ENCODE measurements at places on chromosomes 4 and X.

DNA sequence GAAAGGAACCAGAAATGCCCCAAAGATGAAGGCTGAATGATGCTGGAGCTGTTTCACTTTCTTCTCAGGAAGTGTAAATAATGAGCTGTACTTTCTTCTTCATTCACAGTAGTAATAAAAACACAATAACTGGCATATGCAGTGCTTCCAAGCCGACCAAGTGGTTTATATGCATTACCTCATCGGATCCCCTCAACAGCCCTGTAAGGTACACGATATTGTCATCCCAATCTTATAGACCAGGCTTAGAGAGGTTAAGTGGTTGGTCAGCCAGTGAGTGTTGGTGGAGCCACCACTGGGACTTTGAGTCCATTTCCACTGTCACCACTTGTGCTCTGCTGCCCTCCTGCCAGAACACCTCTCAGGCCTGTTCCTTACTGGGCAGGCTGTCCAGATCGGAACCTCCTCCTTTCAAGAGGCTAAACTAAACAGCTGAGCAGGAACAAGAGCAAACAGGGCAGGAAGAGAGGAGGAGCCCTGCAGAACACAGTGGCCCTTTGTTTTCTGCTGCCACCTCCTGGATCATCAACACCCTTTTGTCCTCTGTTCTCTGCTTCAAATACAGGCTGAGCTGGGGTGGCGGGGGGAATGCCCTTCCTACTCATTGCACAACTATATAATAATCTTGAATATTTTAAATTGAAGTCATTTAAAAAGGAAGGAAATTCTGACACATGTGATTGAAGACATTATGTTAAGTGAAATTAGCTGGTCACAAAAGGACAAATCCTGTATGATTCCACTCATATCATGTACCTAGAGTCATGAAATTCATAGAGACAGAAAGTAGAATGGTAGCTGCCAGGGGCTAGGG, 112.5 kb upstream of the ATP6AP2 start:
- DNase-seq = peak; percentile 31

DNA sequence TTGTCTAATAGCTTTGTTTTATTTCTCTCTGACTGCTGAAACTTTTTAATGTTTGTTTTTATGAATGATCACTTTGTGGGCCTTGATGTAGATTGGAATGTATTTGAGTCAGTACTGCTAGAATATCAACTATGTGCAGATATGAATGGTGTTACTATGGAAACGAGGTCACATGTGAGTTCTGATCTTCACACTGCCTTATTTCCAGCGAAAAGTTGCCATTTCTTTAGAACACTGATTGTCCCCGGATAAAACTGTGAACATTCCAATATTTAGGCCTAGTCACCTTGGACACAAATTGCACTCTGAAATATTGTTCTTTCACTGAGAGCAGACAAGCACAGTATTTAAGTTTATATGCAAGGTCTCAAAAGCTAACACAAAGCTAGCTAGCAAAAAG, 27.2 kb upstream of the MAGED1 start:
- no peak for DNase-seq

- no peak for DNase-seq
Measured at GRCh38 chrX:18003876-18004275, 142.8 kb upstream of the RAI2 start.

GRCh38 chr4:127506283-127506682, 126.5 kb upstream of the INTU start:
- no peak for DNase-seq

GRCh38 chr4:4383085-4383484, 3.8 kb upstream of the NSG1 start:
- DNase-seq = no peak

DNA sequence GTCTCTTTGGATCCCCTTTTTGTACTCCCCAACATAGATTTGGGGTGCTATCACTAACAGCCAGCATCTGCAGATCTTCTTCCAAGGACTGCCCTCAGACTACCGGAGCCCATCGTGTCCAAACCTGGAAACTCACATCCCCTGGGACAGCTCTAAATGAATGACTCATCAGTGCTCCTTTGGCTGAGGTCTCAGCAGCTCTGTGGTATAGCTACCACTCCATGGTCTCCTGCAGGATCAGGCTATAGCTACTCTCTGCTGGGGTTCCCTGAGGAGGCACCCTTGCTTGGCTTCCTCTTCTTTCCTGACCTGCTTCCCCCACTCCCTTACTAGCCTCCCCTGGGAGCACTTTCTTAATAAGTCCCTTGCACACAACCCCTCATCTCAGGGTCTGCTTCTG, 97.5 kb upstream of the PRPS2 start:
- no peak for DNase-seq

DNA sequence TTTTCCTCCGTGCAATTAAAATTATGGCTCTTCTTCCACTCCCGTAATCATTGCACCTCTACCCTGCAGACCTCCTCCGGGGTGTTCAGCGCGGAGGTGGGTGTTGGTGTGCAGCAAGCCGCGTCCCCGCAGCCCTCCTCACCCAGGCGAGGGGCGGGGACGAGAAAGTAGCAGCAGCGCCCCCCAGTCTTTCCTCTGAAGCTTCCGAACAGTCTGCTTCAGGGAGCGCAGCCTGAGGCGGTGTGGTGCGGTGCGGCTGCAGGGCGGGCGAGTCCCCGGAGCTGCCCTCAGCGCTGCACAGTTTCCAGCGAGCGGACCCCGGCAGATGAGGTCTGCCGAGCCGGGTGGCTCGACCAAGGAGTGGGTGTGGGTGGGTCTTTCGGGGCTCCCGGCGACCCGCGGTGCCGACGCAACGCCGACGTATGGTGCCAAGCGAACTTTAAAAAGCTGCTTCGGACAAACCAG, at the start of gene FRAS1:
Gene FRAS1 (plus strand): TSS at position 189 of the 465 bp plus-strand sequence. CDS start 687 bp downstream, outside the sequence.
- no peak for DNase-seq

DNA sequence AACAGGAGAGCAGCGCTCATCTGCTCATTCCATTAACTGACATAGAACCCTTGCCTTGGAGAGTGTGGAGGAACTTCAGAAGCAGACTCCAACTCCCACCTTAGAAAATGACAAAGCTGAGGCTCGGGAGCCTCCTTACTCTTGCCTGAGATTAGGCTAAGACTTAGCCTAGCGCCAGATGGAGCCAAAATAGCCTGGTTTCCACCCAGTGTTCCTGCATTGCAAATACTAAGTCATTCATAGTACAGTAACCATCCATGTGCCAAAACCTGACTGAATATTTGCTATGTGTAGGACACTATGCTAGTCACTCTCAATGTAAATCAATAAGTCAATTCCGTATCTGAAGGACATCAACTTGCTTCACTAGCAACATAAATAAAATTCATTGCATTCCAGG, 387.4 kb upstream of the CPEB2 start:
- no peak for DNase-seq

- no peak for DNase-seq
Measured at GRCh38 chrX:35842674-35843073, 44.5 kb downstream of the MAGEB16 start.

DNA sequence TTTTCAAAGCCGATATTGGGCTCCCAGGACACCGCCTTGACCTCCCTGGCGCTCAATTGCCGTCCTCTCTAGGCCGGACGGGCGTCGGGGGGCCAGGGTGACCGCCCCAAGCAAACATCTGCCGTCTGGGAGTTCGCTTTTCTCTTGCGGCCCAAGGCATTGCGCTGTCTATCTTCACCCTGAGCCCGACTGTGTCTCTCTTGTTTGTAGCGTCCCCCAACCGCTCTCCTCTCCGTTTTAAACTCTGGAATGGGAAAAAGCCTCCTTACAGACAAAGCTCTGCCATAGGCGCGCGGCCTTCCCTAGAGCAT, 551 bp upstream of the ARX start:
- DNase-seq = no peak

GRCh38 chrX:21745756-21746155, 12.2 kb downstream of the SMPX start:
- peak; percentile 28 for DNase-seq

GRCh38 chr4:169931964-169932363, 94.2 kb downstream of the MFAP3L start:
- DNase-seq = no peak

DNA sequence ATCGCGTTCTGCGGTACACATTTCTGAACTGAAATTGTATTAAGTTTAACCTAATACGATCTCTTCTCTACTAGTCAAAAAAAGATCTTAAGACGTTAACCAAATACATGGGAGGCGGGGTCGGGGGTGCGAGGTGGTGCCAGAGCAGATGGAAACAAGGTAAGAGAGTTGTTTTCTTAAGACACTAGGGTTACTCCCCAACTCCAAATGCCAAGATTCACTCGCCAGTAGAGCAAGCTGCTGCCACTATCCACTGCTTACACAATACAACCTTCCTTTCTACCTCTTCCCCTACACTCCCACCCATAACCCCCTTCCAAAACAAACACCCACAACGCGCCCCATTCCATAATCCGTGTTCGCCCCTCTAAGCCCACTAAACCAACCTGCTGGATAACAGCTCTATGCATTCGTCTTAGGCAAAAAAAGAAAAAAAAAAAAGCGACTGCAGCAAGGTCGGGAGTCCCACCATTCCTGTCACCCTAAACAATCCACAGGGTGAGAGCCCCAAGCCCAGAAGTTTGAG, 1.3 kb downstream of the LCORL start:
- peak; percentile 10 for DNase-seq

GRCh38 chr4:174256277-174256713, 27.2 kb downstream of the FBXO8 start:
- DNase-seq = no peak

GRCh38 chr4:41364876-41365275, 108.1 kb downstream of the UCHL1 start:
- no peak for DNase-seq

DNA sequence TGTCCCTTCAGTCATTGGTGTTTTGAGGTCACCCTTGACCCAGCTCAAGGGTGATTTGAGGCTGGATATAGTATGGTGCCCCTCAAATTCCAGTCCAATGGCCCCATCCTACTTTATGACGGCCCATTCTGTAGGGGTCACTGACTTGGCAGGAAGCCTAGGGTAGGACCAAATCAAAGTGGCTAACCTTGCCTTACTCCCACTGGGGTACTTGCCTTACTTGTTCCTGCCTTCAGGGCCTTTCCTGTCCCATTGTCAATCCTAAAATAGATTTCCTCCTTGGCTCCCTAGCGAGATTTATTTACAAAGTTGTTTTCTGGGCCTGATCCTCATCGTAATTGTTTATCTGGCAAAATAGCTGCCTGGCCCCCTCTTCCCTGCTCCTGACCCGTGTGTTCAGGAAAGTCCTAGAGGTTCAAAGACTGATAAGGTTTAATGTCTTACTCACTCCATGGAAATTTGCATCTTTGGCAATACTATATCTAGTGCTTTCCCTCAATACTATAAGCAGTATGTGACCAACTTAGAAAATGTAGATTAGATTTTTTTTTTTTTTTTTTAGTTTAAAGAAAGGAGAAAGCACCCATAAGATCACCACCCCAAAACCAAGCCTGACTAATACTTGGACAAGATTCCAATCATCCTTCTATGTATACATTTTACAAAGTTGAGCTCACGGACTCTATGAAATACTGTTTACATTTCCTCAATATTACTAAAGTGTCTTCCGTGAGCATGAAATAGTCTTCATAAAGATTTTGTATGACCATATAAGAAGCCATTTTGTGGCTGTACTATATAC, 44.8 kb downstream of the MSN start:
- no peak for DNase-seq

GRCh38 chr4:8585186-8585585, 5.0 kb downstream of the GPR78 start:
- no peak for DNase-seq

DNA sequence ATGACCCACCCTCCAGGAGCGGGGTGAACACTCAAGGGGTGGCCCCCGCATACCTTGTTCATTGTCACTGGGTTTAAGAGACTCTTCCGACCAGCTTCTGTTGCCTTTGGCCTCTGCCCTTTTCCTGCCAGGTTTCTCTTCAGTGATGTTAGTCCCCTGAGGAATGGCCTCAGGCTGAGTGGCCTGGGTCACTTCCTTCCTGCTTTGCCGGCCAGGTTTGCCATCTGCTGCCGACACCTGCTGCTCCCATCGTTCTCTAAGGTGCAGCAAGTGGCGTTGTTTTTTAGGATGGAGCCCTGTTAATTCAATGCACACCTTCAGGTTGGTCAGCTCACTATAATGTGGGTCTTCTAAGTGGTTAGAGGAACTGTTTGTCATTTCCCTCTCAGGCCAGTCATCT, 34.2 kb downstream of the BCOR start:
- DNase-seq = no peak

GRCh38 chr4:169160825-169161224, 109.9 kb downstream of the SH3RF1 start:
- no peak for DNase-seq

- DNase-seq = peak; percentile 45
Measured at GRCh38 chrX:10077425-10078188, 79.2 kb upstream of the CLCN4 start.

DNA sequence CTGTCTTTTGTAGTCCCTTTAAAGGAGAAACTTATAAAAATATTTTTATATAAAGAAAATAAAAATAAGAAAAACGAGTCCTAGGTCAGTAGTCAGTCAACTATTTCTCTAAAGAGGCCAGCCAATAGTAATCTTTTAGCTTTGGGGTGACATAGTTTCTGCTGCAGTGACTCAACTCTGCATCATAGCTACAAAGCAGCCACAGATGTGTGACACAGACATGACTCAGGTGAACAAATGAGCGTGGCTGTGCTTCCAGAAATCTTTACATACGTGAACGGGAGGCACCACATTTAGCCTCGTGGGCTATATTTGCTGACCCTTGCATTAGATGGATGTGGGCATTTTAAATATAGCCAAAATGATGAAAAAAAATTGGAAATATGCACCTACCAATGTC, 1862.5 kb upstream of the TENM3 start:
- DNase-seq = no peak

- DNase-seq = no peak
Measured at GRCh38 chrX:16993791-16994318, 47.4 kb downstream of the REPS2 start.

DNA sequence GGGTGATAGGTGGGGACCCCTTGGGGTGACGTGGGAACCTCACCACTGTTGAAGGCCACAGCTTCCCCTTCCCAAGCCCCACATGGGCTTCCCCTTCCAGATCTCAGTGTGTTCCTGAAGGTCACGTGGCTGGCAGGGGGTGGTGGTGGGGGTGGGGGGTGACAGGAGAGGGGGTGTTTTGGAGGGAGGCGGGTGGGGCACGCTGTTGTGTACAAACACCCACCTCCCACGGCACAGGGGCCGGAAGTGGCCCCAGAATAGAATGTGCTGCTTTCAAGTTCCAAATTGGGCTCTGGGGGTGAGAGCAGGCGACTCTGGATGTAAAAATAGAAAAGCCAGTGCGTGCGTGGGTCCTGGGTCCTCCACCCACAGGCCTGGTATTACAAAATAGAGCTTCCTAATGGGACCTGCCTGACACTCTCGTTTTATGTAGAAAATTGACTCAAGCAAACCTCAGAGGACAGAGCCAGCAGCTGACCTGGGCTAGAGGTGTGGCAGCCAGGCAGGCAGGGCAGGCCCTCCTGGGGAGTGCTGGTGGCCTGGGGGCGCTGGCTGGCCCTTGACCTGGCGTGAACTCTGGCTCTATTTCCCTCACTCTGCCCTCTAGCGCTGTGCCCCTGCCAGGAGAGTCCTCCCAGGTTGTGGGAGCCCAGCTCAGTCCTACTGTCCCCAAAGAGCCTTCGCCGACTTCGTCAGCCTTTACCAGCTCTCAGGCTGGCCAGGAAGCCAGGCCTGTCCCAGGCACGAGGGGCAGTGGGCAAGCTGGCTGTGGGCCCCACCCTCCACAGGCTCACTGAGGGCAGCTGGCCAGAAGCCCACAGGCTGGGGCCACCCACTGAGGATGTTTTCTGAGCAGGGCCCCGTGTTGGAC, 5.4 kb upstream of the SH3BP2 start:
- DNase-seq = peak; percentile 80
